ENCODE measurements at places on chromosomes 6 and 20. TPM values are rescaled to one million over a fixed set of nuclear protein-coding genes. Genes with fewer than 3 reads are reported as not detected.

GRCh38 chr6:135990855-135991464 lies 139.5 kb downstream of the PDE7B start:
- H3K36me3 ChIP-seq = peaks cover 20% of the 10 kb centered on the region
- no peak overlapping the region for H3K4me3 ChIP-seq
- H3K27me3 ChIP-seq = no peaks in the 10 kb centered on the region
- H3K4me1 ChIP-seq = peaks cover 16% of the 10 kb centered on the region
- DNase-seq = no peak

- H3K4me1 ChIP-seq = peaks cover 11% of the 10 kb centered on the region
- H3K36me3 ChIP-seq = no peaks in the 10 kb centered on the region
- no peak for DNase-seq
- no peak overlapping the region for H3K4me3 ChIP-seq
These were observed 215.2 kb downstream of the MYLK4 start for GRCh38 chr6:2535506-2535905.

The JPH2 gene
- total RNA-seq = not detected

DNA sequence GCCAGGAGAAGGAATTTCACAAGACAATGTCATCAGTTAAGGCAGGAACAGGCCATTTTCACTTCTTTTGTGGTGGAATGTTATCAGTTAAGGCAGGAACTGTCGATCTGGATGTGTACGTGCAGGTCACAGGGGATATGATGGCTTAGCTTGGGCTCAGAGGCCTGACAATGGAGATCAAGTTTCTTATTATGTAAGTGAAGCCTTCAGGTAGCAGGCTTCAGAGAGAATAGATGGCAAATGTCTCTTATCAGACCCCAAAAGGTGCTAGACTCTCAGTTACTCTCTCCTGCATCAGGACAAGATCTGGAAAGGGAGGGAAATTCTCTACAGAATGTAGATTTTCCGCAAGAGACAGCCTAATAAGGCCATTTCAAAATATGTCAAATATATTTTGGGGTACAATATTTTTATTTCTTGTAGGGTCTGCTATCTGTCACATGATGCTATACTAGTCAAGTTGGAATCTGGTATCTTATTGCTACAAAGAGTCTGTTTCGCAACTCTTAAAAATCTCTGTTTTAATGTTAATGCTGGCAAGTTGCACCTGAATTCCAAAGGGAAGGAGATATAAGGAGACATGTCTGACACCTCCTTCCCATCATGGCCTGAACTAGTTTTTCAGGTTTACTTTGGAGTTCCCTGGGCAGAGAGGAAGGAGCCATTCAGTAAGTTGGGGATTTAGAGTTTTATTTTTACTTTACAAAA lies 48.8 kb downstream of the TRDN start:
- no peaks in the 10 kb centered on the region for H3K27me3 ChIP-seq
- no peak overlapping the region for H3K27ac ChIP-seq
- H3K4me1 ChIP-seq = no peaks in the 10 kb centered on the region
- H3K4me3 ChIP-seq = no peak overlapping the region
- H3K36me3 ChIP-seq = no peaks in the 10 kb centered on the region

DNA sequence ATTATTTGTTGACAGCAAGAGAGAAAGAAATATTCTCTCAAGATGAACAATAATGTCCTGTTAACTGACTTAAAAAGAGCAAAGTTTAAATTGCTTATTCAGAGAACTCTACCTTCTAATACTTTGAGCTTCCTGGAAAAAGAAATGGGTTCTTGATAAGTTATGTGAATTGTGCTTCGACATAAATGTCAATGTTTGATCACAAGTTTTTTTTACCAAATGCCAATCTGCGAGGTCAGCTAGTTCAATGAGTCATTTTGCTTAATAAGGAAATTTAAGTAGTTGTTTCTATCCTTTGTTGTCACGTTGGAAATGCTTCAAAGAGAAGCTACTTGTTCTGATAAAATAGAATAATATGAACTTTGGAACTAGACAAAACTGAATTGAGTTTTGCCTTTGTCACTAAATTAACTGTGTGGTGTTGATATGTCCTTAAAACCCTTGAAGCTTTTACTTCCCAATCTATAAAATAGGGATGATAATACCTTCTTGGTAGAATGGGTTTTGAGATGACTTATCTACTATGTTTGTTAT lies 642.1 kb upstream of the FLRT3 start:
- no peak for DNase-seq
- no peaks in the 10 kb centered on the region for H3K27me3 ChIP-seq
- H3K4me3 ChIP-seq = no peak overlapping the region
- no peaks in the 10 kb centered on the region for H3K36me3 ChIP-seq
- no peak overlapping the region for H3K27ac ChIP-seq

GRCh38 chr6:22873513-22874136 lies 304.3 kb downstream of the HDGFL1 start:
- no peaks in the 10 kb centered on the region for H3K27me3 ChIP-seq
- no peaks in the 10 kb centered on the region for H3K36me3 ChIP-seq
- no peaks in the 10 kb centered on the region for H3K4me1 ChIP-seq
- H3K27ac ChIP-seq = no peak overlapping the region
- H3K4me3 ChIP-seq = no peak overlapping the region

GRCh38 chr20:10502098-10502526 lies 67.0 kb downstream of the SLX4IP start:
- DNase-seq = no peak
- peak overlapping the region; percentile 87 for H3K27ac ChIP-seq
- no peaks in the 10 kb centered on the region for H3K27me3 ChIP-seq
- peak overlapping the region; percentile 78 for H3K4me3 ChIP-seq

- no peak overlapping the region for H3K4me3 ChIP-seq
These were observed 256.1 kb downstream of the PLCB1 start for GRCh38 chr20:8388141-8388540.

GRCh38 chr20:18077157-18077556 lies 19.4 kb upstream of the OVOL2 start:
- no peaks in the 10 kb centered on the region for H3K36me3 ChIP-seq
- H3K27ac ChIP-seq = no peak overlapping the region
- H3K4me1 ChIP-seq = no peaks in the 10 kb centered on the region
- DNase-seq = no peak
- H3K27me3 ChIP-seq = peaks cover 5% of the 10 kb centered on the region
- no peak overlapping the region for H3K4me3 ChIP-seq

DNA sequence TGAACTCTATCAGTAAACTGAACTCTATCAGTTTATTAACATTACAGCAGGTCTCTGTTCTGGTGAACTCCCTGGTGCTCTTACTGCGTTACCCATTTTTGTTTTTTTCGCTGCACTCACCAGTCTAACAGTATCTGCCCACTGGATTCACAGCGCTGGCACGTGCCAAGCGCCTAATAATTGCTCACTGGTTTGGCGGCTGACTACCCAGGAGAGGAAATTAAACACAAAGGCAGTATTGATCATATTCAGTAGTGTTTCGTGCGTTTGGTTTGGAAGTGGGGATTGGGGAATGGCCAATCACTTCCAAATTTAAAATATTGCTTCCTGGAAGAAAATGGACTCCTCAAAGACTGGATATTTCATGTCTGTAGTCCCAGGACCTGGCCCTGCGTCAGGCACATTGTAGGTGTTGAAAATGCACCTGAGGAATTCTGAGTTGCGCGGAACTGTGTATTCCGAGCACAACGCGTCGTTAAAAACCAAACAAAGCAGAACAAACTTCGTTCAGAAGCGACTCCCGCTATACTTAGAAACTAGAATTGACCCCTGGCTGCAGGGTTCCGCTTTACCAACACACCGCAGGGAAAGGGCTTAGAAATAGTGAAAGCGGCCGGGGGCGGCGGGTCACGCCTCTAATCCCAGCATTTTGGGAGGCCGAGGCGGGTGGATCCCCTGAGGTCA lies 1.1 kb upstream of the RPS12 start:
- peaks cover 43% of the 10 kb centered on the region for H3K36me3 ChIP-seq
- H3K4me3 ChIP-seq = peak overlapping the region; percentile 99
- H3K4me1 ChIP-seq = peaks cover 29% of the 10 kb centered on the region
- H3K27me3 ChIP-seq = peaks cover 24% of the 10 kb centered on the region
- peak; percentile 30 for DNase-seq

- H3K4me3 ChIP-seq = no peak overlapping the region
- no peaks in the 10 kb centered on the region for H3K27me3 ChIP-seq
- no peak for DNase-seq
- H3K27ac ChIP-seq = no peak overlapping the region
- no peaks in the 10 kb centered on the region for H3K4me1 ChIP-seq
These were observed 753.6 kb downstream of the BCKDHB start for GRCh38 chr6:80860107-80860506.

DNA sequence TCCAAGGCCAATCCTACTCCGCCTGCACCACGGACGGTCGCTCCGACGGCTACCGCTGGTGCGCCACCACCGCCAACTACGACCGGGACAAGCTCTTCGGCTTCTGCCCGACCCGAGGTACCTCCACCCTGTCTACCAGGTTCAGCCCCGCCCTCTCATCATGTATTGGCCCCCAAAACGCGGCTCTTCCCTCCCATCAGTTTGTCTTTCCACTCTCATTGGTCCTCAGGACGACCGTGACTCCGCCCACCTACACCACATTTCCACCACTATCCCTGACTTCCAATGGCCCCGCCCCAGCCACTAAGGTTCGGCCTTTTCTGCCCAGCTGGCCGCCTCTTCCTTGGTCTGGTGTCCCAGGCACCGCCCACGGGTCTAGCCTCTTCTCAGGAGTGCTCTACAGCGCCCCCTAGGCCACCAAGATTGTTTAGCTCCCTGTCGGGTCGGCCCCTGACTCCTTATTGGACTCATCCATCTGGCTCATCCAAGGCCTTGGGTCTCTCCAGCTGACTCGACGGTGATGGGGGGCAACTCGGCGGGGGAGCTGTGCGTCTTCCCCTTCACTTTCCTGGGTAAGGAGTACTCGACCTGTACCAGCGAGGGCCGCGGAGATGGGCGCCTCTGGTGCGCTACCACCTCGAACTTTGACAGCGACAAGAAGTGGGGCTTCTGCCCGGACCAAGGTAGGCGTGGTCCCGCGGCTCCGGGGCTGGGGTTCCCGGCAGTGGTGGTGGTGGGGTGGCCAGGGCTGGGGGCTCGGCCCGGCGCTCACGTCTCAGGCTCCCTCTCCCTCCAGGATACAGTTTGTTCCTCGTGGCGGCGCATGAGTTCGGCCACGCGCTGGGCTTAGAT lies 3.1 kb downstream of the MMP9 start:
- H3K4me3 ChIP-seq = peak overlapping the region; percentile 35
- DNase-seq = no peak
- H3K27ac ChIP-seq = no peak overlapping the region
- H3K27me3 ChIP-seq = peaks cover 62% of the 10 kb centered on the region
- peaks cover 5% of the 10 kb centered on the region for H3K36me3 ChIP-seq

The DNAH8 gene
- total RNA-seq = not detected

- DNase-seq = no peak
- H3K27ac ChIP-seq = no peak overlapping the region
- H3K4me1 ChIP-seq = peaks cover 12% of the 10 kb centered on the region
- H3K27me3 ChIP-seq = peaks cover 55% of the 10 kb centered on the region
These were observed 547 bp downstream of the SAMD5 start for GRCh38 chr6:147508866-147509608.

The GABRR1 gene
- total RNA-seq = not detected

DNA sequence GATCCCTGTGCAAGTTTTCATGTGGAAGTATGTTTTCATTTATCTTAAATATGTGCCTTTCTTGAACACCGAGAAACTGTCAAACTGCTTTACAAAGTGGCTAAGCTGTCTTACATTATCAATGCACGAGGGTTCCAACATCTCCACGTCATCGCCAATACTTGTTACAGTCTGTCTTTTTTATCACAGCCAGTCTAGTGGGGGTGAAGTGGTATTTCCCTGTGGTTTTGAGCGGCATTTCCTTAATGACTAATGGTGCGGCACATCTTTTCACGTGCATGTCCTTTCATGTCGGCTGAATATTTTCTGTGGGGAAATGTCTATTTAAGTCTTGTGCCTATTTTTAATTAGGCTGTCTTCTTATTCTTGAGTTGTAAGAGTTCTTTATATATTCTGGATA lies 280.4 kb downstream of the FOXC1 start:
- no peak overlapping the region for H3K4me3 ChIP-seq
- no peaks in the 10 kb centered on the region for H3K27me3 ChIP-seq
- peaks cover 8% of the 10 kb centered on the region for H3K4me1 ChIP-seq
- H3K36me3 ChIP-seq = no peaks in the 10 kb centered on the region
- no peak for DNase-seq

DNA sequence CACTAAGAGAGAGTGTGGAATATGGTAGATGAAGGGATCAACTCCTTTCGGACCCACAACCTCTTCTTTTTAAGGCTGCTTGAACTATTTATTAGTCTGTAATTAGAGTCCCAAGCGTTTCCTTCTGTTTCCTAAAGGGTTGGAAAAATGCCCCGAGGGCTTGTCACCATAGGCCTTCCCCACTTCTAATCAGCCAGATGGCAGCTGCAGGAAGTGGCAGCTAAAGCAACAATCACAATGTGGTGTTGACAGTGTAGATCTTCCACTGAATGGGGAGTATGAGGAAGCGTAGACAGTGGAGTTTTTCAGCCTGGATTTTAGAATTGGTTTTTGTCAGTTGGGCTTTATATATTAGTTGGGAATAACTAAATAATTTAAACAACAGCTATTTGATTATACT lies 40.6 kb downstream of the SLC35D3 start:
- no peaks in the 10 kb centered on the region for H3K36me3 ChIP-seq
- DNase-seq = no peak
- peaks cover 34% of the 10 kb centered on the region for H3K27me3 ChIP-seq
- H3K27ac ChIP-seq = no peak overlapping the region
- peaks cover 1% of the 10 kb centered on the region for H3K4me1 ChIP-seq

The TMEM200A gene
- total RNA-seq = 1.3 TPM

The NHSL1 gene
- 2.4 TPM for total RNA-seq

DNA sequence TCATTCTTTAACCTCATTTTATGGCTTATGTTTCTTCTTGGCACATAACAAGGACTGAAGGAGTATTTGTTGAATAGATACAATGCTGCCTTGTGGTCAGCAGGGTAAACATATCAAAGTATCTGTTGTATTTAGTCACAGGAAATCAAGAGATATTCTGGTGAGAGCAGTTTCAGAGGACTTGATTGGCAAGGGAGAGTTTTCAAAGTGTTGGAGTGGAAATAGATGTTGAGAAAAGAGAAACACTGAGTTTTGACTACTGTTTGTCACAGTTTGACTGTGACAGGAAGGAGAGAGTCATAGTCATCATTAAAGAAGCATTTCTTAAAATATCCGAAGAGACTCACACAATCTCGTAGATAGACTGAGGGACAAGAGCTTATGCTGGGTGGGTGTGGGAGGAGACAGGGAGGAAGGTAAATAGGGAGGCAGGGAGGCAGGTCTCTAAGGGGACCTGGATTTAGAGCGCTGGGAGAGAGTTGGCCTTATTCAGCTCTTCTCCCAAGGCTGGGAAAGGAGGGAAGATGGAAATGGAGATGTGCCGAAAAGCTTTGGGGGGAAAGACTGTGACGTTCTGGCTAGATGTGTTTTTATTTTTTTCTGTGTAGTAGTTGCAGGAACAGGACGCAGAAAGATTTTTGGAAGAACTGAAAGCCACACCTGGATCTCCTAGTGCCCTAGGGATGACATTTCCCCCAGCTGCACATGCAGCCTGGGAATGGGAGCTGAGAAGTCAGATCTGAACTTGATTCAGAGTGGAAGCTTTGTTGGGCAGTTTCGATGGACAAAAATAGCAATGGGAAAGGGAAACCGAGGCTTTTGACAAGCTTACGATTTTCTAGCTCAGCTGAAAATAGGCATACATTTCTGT lies 65.0 kb upstream of the IFNGR1 start:
- DNase-seq = no peak
- H3K4me3 ChIP-seq = no peak overlapping the region
- no peaks in the 10 kb centered on the region for H3K36me3 ChIP-seq
- H3K27ac ChIP-seq = peak overlapping the region; percentile 18

GRCh38 chr20:57319584-57319983 lies 10.0 kb upstream of the SPO11 start:
- H3K4me3 ChIP-seq = no peak overlapping the region
- DNase-seq = no peak
- no peaks in the 10 kb centered on the region for H3K36me3 ChIP-seq
- peaks cover 27% of the 10 kb centered on the region for H3K27me3 ChIP-seq

Measured in activated T-helper 2 cell treated with anti-CD3 and anti-CD28 coated beads, Interferon-gamma antibody, Interleukin-2, Interleukin-4, amounts not matched to agents 10 μg/mL and 5 μg/mL and 100 μg/mL, durations not matched to agents 14 hours and 24 hours and 36 hours (primary cell).